Activated CD4-positive, CD25-positive, alpha-beta regulatory T cell treated with anti-CD3 and anti-CD28 coated beads, Interleukin-2, amount 50 U/mL, for 24 hours (primary cell): ENCODE measurements at places on chromosomes 1 and 21.

- ATAC-seq = no peak
Observed at GRCh38 chr1:230065571-230065970, 1.5 kb upstream of the GALNT2 start.

- ATAC-seq = no peak
Observed at GRCh38 chr1:18200136-18200717, 92.6 kb downstream of the IGSF21 start.

DNA sequence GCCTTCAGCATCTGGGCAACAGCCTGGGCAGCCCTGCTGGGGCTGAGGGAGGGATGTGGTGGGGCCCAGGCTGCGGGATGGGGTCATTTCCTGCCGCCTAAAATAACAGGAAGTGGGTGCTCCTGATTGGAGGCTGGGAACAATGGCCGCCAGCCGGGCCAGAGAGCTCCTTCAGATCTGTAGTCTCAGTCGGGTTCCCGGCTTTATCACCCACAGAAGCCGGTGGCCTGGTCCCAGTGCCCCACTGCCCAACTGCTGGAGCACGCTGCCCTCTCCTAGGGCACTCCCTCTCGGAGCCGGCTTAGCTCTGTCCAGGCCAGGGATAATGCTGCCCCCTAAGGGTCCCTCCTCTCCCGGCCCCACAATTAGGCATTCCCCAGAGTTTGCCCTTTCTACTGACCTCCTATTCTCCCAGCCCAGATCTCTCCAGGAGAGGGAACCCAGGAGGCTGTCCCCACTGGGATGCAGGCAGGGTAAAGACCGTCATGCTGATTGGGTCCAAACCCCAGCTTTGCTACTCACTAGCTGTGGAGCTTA, 5.1 kb downstream of the MAP7D1 start:
- ATAC-seq = peak; percentile 37

DNA sequence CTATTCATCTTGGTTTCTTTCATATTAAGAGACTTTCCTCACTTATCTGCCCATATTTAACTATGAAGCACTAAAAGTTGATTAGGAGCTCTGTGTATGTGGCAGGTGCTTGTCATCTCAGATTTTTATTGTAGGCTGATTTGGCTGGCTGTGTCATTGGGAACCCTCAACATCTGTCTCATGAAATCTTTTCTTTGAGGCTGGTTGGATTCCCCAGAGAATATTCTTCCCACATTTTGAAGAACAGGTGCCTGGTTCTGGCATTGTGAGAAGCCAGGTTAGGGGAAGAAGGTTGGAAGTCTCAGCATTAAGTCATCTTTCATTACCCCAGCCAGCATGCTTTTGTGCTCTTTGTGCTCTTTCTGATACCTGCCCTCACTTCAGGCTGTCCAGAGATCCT, 37.1 kb downstream of the EEIG2 start:
- no peak for ATAC-seq

DNA sequence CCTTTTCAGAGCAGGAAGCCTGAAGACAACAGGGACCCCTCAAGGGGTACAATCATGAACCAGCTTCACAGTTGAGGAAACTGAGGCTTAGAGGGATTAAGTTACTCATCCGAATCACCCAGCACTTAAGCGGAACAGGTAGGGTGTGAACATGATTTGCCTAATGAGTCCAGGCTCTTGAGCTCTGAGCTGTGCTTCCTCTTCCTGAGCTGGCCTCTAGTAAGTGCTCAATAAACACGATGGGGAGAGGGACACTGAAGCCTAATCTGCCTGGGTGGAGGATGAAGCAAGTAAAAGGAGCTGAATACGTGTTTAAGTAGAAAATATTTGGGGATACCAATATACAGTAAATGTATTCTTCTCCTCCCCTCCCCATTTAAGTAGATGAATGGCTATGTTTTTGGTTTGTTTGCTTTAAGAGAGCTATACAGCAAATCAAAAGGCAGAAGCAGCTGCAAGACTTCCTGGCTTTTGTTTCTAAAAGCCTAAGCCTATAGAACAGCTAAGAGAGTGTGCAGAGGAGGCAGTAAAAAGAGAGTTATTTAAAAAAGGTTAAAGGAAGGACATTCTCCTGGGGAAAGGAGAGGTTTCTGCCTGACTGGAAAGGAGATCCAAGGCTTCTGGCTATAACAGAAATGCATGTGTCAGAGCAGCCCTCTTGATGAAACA, 20.5 kb downstream of the STPG1 start:
- no peak for ATAC-seq

GRCh38 chr1:184388971-184389370, 2.1 kb downstream of the C1orf21 start:
- no peak for ATAC-seq
